ENCODE measurements at places on chromosomes 1 and 21. TPM values are rescaled to one million over a fixed set of nuclear protein-coding genes. Genes with fewer than 3 reads are reported as not detected.
A peak's percentile ranks its signal among the peaks of the same experiment; 100 is the strongest.

SYT2 gene
- 3.9 TPM for total RNA-seq

KPRP gene
- total RNA-seq, result not detected

GRCh38 chr1:193846876-193847604, 660.6 kb upstream of the B3GALT2 start:
- DNase-seq, result no peak
- no peaks in the 10 kb centered on the region for H3K36me3 ChIP-seq
- H3K27ac ChIP-seq, result no peak overlapping the region
- H3K4me3 ChIP-seq, result no peak overlapping the region
- H3K4me1 ChIP-seq, result peaks cover 2% of the 10 kb centered on the region
- no peaks in the 10 kb centered on the region for H3K27me3 ChIP-seq

GRCh38 chr1:41576206-41576605, 91.7 kb upstream of the EDN2 start:
- DNase-seq, result peak; percentile 31
- peaks cover 11% of the 10 kb centered on the region for H3K27me3 ChIP-seq
- no peak overlapping the region for H3K4me3 ChIP-seq
- H3K4me1 ChIP-seq, result no peaks in the 10 kb centered on the region
- no peak overlapping the region for H3K27ac ChIP-seq

GRCh38 chr1:186102547-186103148, 272.4 kb downstream of the TPR start:
- H3K27ac ChIP-seq, result no peak overlapping the region
- DNase-seq, result no peak
- H3K27me3 ChIP-seq, result no peaks in the 10 kb centered on the region

Measured in endodermal cell (in vitro differentiated cells).